Prostate gland (tissue), 2 donors: ENCODE measurements at places on chromosomes 1 and 21. TPM values are rescaled to one million over a fixed set of nuclear protein-coding genes. Genes with fewer than 3 reads are reported as not detected.

DNA sequence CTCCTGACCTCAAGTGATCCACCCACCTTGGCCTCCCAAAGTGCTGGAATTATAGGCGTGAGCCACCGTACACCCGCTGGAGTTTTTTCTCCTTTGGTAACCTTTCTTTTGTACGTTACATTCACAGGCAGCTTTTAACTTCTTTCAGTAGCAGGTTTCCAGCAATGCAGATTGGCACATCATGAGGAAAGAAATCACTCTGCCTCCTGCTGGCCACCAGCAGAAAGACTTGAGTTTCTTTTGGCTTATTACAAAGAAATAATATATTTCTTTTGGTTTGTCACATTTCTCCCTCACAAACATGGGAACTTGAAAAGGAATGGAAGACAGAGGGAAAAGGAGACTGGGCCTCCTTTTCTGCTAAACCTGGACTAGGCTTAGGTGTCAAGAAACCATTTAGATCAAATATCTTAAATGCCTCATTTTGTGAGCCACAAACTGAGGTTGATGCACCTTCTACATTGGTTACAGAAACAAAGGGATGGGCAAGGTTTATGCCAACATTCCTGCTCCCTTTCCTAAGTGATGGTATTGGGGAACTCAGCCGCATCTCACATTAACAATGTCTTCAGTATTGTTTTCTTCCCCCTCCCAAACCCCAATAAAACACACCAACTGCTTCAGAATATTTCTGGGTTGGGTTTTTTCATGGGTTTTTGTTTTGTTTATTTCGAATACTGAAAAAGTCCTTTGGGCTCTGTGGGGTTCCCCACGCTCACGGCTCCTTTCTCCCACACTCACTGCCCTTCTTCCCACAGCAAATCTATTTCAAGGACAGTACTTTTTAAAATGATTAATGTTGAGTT lies 7.7 kb downstream of the ENSA start:
- peaks cover 2% of the 10 kb centered on the region for H3K36me3 ChIP-seq
- peak overlapping the region; percentile 77 for H3K27ac ChIP-seq
- peak; percentile 37 for DNase-seq
- no peaks in the 10 kb centered on the region for H3K27me3 ChIP-seq
- H3K4me1 ChIP-seq, result peaks cover 8% of the 10 kb centered on the region
- no peak overlapping the region for H3K4me3 ChIP-seq

DNA sequence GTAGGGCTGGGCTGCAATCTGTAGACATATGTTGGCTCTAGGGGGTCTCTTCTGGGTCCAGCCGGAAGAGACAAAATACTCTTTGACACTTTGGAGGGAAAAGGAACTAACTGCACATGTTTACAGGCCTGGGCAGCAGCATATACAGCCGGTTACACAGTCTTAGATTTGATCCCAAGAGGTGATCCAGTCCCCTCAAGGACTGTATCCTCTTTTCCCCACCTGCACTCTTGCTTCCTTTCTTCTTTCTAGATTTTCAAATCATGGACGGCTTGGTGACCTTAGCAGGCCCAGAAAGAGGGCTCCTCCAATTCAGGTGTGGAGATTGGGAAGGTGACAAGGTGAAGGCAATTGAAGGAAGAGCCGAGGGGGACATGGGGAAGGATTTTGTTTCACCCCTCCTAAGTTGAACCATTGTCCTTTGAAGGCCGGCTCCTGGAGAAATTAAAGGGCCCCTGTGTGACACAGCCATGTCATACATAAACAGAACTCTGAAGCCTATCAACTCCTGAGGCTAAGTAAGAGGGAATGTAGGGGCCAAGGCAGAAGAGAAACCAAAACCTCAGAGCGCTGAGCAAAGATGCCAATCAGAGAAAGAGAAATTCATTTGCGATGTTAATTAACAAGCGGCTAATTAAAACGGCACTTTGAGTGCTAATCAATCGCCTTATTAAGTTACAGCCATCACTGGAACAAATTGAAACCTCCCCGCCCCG lies 5.9 kb upstream of the BARHL2 start:
- H3K27me3 ChIP-seq, result peaks cover 66% of the 10 kb centered on the region
- no peak for DNase-seq
- peaks cover 7% of the 10 kb centered on the region for H3K4me1 ChIP-seq
- no peak overlapping the region for H3K4me3 ChIP-seq
- no peaks in the 10 kb centered on the region for H3K36me3 ChIP-seq
- no peak overlapping the region for H3K27ac ChIP-seq

DNA sequence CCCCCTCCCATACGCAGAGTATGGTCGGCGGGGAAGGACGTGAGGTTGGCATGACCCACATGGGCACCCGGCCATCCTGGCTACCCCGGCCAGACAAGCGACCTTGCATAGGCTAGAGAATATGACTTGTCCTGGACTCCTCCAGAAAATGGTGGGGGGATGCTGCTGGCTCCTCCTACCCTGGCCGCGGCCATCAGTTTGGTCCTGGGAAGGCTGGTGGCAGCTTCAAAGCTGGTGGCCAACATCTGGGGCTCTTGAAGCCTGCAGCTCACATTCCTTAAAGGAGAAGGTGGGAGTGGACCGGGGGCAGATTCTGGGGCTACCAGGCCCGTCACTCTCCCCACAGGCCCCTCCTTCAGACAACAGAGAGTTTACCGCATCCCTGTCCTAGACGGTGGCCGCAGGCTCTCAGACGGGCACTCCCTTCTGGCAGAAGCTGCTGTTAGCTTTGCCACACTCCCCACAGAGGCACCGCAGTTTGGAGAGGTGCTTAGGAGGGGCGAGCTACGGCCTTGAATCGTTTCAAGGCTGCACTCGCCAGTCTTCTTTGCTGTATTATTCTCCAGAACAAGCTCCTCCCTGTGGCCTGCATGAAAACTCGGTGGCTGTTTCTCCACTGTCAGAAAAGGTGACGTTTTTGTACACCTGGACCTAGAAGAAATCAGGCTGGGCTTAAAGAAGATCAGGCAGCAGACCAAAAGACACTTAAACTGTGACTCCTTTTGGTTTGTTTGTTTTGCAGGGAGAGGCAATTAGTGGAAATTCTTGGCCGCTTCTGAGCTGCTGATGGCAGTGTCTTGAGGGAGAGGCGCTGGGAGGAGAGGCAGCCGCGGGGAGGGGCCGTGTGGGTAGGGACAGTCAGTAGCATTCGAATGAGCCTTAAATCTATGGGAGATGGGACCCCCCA lies 68.0 kb downstream of the RUNX3 start:
- no peak overlapping the region for H3K4me3 ChIP-seq
- DNase-seq, result no peak
- no peak overlapping the region for H3K27ac ChIP-seq
- no peaks in the 10 kb centered on the region for H3K27me3 ChIP-seq
- H3K36me3 ChIP-seq, result no peaks in the 10 kb centered on the region

TTLL7 gene
- 24.7 TPM for total RNA-seq

RIPPLY3 gene
- total RNA-seq, result 0.34 TPM

LRRC40 gene
- 18.6 TPM for total RNA-seq

LRRC38 gene
- total RNA-seq, result 0.45 TPM

DNA sequence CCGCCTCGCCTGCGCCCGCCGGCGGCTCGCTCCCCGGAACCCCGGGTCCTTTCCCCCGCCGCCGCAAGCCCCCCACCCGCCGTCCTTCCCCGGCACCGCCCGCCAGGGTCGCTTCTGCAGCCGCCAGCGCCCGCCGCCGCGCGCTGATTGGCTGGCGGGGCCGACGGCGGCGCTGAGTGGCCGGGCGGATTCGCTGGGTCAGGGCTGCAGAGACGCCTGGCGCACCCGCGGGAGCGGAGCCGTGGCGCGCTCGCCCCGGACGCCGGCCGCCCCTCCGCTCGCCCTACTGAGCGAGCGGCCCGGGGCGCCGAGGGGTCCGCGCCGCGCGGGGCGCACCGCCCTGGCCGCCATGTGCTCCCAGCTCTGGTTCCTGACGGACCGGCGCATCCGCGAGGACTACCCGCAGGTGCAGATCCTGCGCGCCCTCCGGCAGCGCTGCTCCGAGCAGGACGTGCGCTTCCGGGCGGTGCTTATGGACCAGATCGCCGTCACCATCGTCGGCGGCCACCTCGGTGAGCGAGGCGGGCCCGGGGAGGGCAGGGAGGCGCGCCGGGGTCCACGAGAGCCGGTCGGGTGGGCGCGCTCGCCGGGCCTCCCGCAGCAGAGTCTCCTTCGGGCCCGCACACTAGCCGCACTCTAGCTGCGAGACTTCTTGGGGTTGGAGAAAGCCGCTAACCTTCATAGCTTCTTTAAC lies at the start of gene RIMKLA:
Gene RIMKLA (plus strand): TSS at position 207 of the 694 bp plus-strand sequence. CDS start 143 bp downstream, at position 350.
- peak within 1 kb of the TSS; percentile 39 for H3K27ac ChIP-seq
- H3K4me1 ChIP-seq, result peaks cover 4% of the 10 kb centered on the region
- peak; percentile 49 for DNase-seq

GRCh38 chr1:40887012-40887378 lies 24.8 kb upstream of the CITED4 start:
- DNase-seq, result no peak
- H3K4me1 ChIP-seq, result no peaks in the 10 kb centered on the region
- no peaks in the 10 kb centered on the region for H3K36me3 ChIP-seq
- no peak overlapping the region for H3K27ac ChIP-seq
- no peak overlapping the region for H3K4me3 ChIP-seq

GBP7 gene
- not detected for total RNA-seq

CFAP57 gene
- 4.7 TPM for total RNA-seq

DNA sequence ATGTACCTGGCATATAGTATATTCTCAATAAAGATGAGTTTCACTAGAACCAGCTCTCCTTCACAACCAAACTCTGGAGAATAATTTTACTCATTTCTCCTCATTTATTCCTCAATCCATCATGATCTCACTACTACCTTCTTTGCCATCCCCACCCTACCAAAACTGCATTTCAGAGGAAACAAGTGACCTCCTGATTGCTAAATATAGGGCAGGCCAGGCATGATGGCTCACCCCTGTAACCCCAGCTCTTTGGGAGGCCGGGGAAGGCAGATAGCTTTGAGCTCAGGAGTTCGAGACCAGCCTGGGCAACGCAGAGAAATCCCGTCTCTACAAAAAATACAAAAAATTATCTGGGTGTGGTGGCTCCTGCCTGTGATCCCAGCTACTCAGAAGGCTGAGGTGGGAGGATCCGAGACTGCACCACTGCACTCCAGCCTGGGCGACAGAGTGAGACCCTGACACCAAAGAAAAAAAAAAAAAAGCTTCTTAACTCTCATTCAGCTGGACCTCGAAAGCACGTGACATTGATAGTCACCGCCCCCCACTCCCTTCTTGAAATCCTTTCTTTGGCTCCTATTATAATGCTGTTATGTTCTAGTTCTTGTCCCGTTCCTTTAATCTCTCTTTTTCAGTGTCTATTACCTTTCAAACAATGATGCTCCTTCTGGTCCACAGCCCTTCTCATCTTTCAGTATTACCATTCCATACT lies 2.1 kb downstream of the TESK2 start:
- H3K36me3 ChIP-seq, result no peaks in the 10 kb centered on the region
- no peaks in the 10 kb centered on the region for H3K27me3 ChIP-seq
- no peak for DNase-seq
- peak overlapping the region; percentile 86 for H3K4me3 ChIP-seq

DNA sequence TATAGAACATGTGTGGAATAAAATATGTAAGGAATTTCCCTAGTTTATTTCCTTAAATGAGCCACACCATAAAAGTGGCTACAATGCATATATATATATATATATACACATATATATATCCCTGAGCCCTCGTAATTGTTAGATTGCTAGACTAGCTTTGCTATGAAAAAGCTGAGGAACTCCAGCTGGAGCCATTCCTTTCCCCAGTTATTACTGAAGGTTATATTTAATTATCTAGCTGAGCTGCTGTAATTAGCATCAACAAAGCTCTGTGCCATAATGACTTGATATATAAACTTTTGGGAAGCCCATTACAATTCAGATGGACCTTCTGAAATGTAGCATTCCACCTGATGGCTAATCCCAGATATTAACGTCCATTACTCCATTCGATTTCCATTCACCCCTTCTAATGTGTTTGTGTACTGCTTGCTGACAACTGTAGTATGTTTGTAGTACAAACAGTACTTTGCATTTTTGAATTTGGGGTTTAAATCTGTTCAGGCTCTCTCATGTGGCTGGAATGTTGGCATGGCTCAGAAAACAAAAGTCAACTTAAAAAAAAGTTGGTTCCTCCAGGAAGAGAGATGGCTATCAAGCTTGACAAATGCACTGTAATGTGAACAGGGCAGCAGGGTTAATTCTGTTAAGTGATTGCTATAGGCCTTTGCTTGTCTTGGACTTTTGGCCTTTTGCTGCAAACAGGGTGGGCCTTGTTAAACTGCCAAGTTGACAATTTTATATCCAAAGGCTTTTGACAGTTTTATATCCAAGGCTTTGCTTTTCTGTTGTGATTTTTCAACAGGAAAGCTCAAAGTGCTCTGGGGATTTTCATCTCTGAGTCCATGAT lies 170.0 kb downstream of the LTN1 start:
- no peaks in the 10 kb centered on the region for H3K36me3 ChIP-seq
- no peaks in the 10 kb centered on the region for H3K27me3 ChIP-seq
- H3K4me1 ChIP-seq, result peaks cover 4% of the 10 kb centered on the region

GRCh38 chr1:36752891-36753361 lies 270.2 kb upstream of the CSF3R start:
- H3K27ac ChIP-seq, result no peak overlapping the region
- DNase-seq, result no peak
- H3K36me3 ChIP-seq, result no peaks in the 10 kb centered on the region
- no peaks in the 10 kb centered on the region for H3K4me1 ChIP-seq
- H3K27me3 ChIP-seq, result no peaks in the 10 kb centered on the region
- no peak overlapping the region for H3K4me3 ChIP-seq

DNA sequence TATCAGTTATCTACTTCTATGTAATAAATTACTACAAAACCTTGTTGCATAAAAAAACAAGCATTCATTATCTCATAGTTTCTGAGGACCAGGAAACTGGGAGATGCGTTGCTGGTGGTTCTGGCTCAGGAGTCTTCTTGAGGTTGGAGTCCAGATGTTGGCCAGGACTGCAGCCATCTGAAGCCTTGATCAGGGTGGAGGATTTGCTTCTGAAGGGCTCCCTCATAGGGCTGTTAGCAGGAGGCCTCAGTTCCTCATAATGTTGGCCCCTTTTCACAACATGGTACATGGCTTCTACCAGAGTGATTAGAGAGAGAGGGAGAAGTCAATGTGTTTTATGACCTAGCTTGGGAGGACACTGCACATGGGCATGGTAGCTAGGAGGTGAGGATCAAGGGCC lies 137.4 kb downstream of the CNIH3 start:
- no peak overlapping the region for H3K4me3 ChIP-seq
- H3K4me1 ChIP-seq, result no peaks in the 10 kb centered on the region
- DNase-seq, result no peak
- H3K27me3 ChIP-seq, result no peaks in the 10 kb centered on the region
- H3K27ac ChIP-seq, result no peak overlapping the region

- H3K4me1 ChIP-seq, result no peaks in the 10 kb centered on the region
- no peaks in the 10 kb centered on the region for H3K36me3 ChIP-seq
- no peaks in the 10 kb centered on the region for H3K27me3 ChIP-seq
- peak overlapping the region; percentile 14 for H3K27ac ChIP-seq
- DNase-seq, result peak; percentile 13
- no peak overlapping the region for H3K4me3 ChIP-seq
Measured at GRCh38 chr1:55375617-55376258, 160.6 kb upstream of the USP24 start.

- H3K27ac ChIP-seq, result no peak overlapping the region
- no peak overlapping the region for H3K4me3 ChIP-seq
- DNase-seq, result no peak
- no peaks in the 10 kb centered on the region for H3K27me3 ChIP-seq
- H3K4me1 ChIP-seq, result no peaks in the 10 kb centered on the region
- H3K36me3 ChIP-seq, result no peaks in the 10 kb centered on the region
Measured at GRCh38 chr1:231976231-231976630, 349.6 kb downstream of the DISC1 start.

MNDA gene
- 0.36 TPM for total RNA-seq
